ENCODE measurements at places on chromosomes 12 and 14. TPM values are rescaled to one million over a fixed set of nuclear protein-coding genes. Genes with fewer than 3 reads are reported as not detected.

- DNase-seq = no peak
- no peak overlapping the region for H3K4me3 ChIP-seq
- no peaks in the 10 kb centered on the region for H3K4me1 ChIP-seq
- H3K27me3 ChIP-seq = peaks cover 8% of the 10 kb centered on the region
Observed at GRCh38 chr14:78310272-78310671, 140.1 kb downstream of the NRXN3 start.

The TSPAN9 gene
- 0.42 TPM for total RNA-seq

- H3K36me3 ChIP-seq = no peaks in the 10 kb centered on the region
- H3K27me3 ChIP-seq = peaks cover 34% of the 10 kb centered on the region
- DNase-seq = no peak
- peak within 1 kb of the TSS; percentile 35 for H3K4me3 ChIP-seq
Observed at GRCh38 chr12:124294780-124295341, at the start of gene RFLNA. Gene RFLNA (plus strand): TSS chr12:124295093. CDS start chr12:124295430, 337 bp downstream.

GRCh38 chr12:43102546-43103264 is 449.3 kb downstream of the ADAMTS20 start:
- no peaks in the 10 kb centered on the region for H3K4me1 ChIP-seq
- H3K36me3 ChIP-seq = no peaks in the 10 kb centered on the region
- H3K4me3 ChIP-seq = no peak overlapping the region
- no peaks in the 10 kb centered on the region for H3K27me3 ChIP-seq
- H3K27ac ChIP-seq = no peak overlapping the region

DNA sequence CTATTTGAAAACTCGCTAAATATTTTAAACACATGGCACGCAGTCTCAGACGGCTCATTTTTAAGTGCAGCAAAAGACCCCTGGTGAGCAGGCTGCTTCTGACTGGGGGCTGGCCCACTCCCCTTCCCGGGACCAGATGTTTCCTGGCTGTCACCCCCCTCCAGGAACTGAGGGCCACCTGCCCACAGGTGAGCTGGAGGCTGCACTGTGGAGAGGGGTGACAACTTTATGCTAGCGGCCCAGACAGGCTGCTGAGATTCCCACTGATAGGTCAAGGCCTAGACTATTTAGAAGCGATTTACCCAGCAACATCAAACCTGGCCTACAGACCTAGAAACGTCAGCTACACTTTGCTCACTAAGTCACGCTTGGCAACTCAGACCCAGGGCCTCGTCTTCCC is 92.1 kb downstream of the BCL11B start:
- no peak for DNase-seq
- H3K4me1 ChIP-seq = peaks cover 78% of the 10 kb centered on the region
- peak overlapping the region; percentile 72 for H3K4me3 ChIP-seq
- H3K27me3 ChIP-seq = no peaks in the 10 kb centered on the region
- H3K27ac ChIP-seq = peak overlapping the region; percentile 88

DNA sequence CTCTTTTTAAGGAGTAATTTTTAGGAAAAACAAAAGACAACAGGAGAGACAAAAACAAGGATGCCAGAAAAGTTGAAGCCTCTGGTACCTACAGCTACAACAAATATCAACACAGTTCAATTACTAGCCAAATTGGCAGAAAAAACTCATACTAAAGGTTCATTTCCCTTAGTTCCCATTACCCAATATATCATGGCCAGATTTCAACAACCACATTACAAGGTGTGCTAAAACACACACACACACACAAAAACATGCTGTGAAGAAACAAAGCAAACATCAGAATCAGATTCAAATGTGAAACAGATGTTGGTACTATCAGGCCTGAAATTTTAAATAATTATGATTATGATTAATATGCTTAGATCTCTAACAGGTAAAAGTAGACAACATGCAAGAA is 272.7 kb upstream of the CLEC14A start:
- no peaks in the 10 kb centered on the region for H3K4me1 ChIP-seq
- peaks cover 3% of the 10 kb centered on the region for H3K27me3 ChIP-seq
- H3K4me3 ChIP-seq = no peak overlapping the region
- H3K27ac ChIP-seq = no peak overlapping the region
- H3K36me3 ChIP-seq = no peaks in the 10 kb centered on the region

GRCh38 chr12:3376779-3377455 is 114.1 kb upstream of the PRMT8 start:
- peaks cover 13% of the 10 kb centered on the region for H3K27me3 ChIP-seq
- no peak for DNase-seq
- no peaks in the 10 kb centered on the region for H3K36me3 ChIP-seq

Measured in activated naive CD8-positive, alpha-beta T cell treated with anti-CD3 and anti-CD28 coated beads, Interleukin-2, amount 10 ng/mL, durations not matched to agents 7 days and 5 days (primary cell).